ENCODE measurements at places on chromosomes 7 and 10.
A peak's percentile ranks its signal among the peaks of the same experiment; 100 is the strongest.

DNA sequence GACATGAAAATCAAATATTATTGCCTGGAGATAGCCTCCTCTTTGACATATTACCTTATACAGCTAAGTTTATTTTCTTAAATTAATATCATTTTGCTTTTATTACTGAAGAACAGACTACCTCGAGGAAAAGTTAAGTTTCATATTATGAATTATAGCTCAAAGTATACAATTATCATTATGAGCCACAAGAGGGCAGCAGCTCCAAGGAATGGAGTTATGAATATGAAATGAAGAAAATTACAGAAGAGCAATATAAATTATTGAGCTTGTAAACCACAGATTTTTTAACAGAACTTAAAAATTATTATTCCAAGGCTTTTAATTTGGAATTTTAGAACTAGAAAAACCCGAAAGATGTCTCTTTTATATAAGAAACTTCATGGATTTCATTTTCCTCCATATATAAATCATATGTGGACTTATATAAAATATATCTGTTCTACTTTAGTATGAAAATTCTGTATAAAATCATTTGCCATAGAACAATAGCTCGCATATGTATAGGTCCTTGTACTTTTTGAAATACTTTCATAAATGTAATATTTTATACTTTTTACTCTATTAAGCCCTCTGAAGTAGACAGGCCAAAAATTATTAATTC lies 40.1 kb downstream of the IQUB start:
- no peak for DNase-seq

DNA sequence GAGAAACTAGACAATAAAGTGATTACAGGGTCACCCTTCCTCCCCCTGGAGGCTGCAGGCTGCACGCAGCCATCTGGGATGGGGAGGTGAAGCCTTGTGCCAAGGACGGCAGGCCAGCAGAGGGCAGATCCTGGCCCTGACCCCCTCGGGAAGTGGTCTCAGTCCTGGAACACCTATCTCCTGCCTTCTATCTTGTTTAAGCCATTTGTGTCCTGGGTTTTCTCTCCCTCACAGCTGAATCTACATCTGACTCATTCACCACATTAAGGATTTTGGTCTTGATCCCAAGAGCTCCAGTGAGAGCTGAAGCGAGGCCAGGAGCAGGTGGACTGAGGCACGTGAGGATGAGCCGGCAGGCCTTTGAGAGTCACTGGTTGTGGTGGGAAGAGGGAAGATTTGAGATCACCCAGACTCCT lies 16.4 kb upstream of the PARP12 start:
- DNase-seq = peak; percentile 49

DNA sequence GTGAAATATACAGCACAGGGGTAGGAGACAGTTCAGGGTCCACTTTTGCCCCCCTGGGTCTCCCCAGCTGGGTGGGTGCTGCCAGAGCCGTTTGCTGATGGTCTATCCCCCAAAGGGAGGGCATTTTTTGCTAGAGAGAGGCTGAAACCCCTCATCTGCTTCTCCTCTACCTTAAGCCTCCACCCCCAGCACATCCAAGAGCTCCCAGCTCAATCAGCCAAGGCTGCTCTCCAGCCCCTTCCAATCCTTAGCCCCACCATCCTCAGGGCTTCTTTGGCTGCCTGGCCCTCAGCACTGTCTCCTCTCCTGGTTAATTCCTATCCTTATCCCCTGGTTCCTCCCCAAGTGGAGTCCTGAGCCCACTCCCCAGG lies 153.1 kb downstream of the AOAH start:
- no peak for DNase-seq

- DNase-seq = no peak
Observed at GRCh38 chr7:125370502-125370901, 440.9 kb upstream of the POT1 start.

- no peak for DNase-seq
Observed at GRCh38 chr10:4784667-4785333, 41.2 kb upstream of the AKR1E2 start.

- DNase-seq = no peak
Observed at GRCh38 chr10:64394744-64395143, 873.5 kb downstream of the REEP3 start.

GRCh38 chr10:30805061-30805460 lies 175.5 kb upstream of the LYZL2 start:
- DNase-seq = no peak

GRCh38 chr7:7330997-7331396 lies 148.7 kb downstream of the C1GALT1 start:
- no peak for DNase-seq

GRCh38 chr7:17988858-17989257 lies 38.8 kb downstream of the PRPS1L1 start:
- DNase-seq = no peak

DNA sequence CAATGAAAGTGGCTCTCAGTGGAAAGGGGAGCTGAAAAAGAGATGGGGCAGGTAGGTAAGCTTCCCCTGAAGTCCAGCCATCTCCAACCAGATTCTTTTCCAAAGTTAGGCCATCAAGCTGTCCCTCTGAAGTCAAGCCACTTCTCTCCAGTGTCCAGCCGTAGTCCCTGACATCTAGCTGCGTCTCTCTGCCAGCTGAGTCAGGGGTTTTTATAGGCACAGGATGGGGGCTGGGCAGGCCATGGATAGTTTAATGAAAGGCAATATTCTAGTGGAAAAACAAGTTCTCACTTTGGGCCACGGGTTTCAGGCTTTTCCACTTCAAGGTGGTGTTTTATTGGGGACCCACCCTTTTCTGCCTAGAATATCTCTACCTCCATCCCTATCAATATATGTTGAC lies 36.8 kb downstream of the AVL9 start:
- no peak for DNase-seq

- no peak for DNase-seq
Observed at GRCh38 chr7:78690174-78690573, 763.3 kb downstream of the MAGI2 start.

DNA sequence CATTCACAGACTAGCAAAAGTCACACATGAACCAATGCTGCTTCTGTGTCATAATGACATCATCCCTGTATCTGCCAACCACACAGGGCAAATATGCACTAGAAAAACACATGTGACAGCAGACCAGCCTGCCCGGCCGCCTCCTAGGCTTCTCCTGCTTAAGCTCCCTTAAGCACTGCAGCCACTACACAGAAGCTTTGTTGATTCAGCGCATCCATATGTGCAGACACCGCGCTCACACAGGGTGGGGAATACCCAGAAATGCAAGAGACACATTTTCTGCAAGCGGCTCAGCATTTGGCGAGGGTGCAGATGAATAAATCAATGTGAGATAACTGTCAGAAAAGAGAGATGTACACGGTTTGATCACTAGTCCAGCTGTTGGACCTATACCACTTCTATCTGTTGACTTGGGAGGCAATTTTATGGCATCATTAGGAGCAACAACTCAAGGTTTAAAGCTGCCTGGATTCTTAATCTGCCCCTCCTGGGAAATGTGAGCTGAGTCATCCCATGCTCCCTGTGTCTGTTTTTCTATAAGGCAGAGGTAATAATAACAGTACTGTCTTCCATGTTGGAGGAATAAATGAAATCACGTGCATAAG lies 33.4 kb downstream of the CPXM2 start:
- DNase-seq = peak; percentile 33

- DNase-seq = no peak
Observed at GRCh38 chr7:1321411-1322239, 89.0 kb downstream of the UNCX start.

DNA sequence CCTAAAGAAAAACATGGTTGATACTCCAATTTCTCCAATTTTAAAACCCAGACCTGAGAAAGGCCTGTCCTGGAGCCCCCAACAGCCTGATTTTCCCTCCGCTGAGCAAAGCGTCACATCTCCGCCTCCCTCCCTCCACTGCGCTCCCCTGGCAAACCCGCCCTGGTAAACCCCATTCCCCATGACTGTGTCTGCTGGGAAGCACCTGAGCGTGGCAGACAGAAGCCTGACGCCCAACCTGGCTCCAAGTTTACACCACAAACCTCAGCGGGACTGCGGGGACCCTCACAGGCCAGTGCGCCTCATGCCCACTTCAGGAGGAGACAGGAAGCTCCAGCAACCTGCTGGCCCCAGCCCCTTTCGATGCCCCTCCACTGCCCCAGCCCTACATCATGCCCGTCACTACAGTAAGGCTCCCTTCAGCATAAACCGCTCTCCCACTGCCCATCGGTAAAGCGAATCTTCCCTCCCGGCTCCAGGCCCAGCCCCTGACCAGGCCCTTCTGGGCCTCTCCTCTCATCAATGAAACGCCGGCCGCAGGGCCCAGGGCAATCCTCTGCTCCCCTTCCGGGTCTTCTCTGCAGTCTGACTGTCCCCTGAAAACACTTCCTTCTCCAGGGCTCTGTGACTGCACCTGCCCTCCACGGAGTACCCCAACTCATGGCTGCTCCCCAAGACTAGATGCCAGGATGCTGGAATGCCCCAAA lies 233.3 kb downstream of the MAD1L1 start:
- DNase-seq = no peak

DNA sequence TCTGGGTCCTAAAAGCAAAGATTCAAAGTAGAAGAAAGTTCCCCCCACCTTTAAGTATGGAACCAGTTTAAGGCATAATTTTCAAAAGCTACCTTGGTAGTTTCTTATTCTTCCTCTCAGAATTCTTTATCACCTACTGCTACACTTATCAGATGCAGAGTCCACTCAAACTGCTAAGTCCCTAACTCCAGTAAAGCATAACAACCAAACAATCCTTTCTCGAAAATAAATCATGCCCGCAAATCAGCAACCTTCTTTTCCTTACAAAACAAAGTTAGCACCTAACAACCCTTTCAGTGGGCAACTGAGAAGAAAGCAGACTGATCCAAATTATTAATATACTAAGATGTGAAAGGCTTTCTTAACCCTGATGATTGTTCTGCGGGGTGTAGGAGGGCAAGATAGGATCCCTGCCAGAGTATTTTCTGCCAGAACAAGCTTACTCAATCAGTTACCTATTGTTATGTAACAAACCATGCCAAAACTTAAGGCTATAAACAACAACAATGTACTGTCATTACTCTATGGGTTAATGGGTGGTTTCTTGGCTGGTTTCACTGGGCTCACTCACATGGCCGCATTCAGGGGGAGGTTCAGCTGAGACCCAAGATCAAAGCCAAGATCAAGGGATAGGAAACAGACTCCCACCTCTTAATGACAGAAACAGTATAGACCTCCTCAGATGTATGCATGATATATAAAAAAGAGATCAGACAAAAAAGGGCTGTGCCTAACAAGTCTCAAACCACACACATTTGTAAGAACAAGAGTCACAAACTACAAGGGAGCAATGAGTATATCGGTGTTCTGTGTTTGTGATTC lies 42.0 kb downstream of the CCDC6 start:
- no peak for DNase-seq

- DNase-seq = no peak
Observed at GRCh38 chr10:28467615-28468014, 65.3 kb upstream of the WAC start.

- no peak for DNase-seq
Observed at GRCh38 chr7:155618708-155619633, 25.5 kb upstream of the RBM33 start.

- DNase-seq = no peak
Observed at GRCh38 chr10:131656009-131656408, 244.8 kb upstream of the PPP2R2D start.

- no peak for DNase-seq
Observed at GRCh38 chr7:135169964-135170273, 588 bp downstream of the CYREN start.

DNA sequence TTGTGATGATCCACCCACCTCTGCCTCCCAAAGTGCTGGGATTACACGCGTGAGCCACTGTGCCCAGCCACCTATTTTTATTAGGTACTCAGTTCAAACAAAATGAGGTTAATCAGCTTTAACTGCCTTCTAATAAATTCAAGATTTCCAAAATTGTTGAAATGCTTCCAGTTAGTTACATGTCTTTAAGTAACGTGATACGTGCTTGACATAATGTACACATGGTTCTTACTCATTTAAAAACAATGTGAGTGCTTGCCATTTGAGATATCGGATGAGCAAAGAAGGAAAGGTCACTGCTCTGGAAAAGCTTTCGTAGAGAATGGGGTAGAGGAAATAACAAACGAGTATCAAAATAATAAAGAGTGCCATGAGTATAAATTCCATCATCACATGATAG lies 83.6 kb downstream of the KMT2E start:
- peak; percentile 73 for DNase-seq

GRCh38 chr10:78375854-78376785 lies 342.5 kb downstream of the RPS24 start:
- no peak for DNase-seq

- DNase-seq = no peak
Observed at GRCh38 chr7:33946094-33946699, 40.9 kb downstream of the BMPER start.

GRCh38 chr7:64562256-64562625 lies 630 bp downstream of the ZNF680 start:
- DNase-seq = no peak

- DNase-seq = no peak
Observed at GRCh38 chr10:71264345-71265200, 52.2 kb downstream of the UNC5B start.

DNA sequence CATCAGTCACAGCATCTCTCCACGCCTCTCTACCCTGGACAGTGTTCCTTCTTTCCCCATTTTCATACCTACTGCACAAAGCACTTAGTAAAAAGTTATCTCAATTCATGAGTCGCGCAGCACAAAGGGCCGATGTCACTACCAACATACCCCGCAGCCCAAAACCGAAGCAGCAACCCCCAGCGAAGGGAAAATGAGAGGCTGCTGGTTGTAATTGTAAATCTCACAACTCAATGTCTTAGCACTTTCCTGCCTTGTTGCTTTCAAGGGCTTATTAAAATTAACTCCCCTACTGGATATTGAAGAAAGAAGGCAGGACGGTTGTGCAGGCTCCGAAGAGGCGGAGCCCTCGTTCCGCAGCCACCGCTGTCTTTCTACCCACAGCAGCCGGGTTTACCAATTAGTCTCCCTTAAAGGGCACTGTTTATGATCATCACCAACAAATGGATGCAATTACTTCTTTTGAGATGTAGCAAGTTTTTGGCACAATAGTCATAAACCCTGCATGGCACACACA lies 6.5 kb downstream of the DIP2C start:
- no peak for DNase-seq

GRCh38 chr10:119454316-119454715 lies 88.2 kb downstream of the RGS10 start:
- DNase-seq = no peak

- DNase-seq = no peak
Observed at GRCh38 chr10:71805776-71806703, 32.7 kb upstream of the VSIR start.

DNA sequence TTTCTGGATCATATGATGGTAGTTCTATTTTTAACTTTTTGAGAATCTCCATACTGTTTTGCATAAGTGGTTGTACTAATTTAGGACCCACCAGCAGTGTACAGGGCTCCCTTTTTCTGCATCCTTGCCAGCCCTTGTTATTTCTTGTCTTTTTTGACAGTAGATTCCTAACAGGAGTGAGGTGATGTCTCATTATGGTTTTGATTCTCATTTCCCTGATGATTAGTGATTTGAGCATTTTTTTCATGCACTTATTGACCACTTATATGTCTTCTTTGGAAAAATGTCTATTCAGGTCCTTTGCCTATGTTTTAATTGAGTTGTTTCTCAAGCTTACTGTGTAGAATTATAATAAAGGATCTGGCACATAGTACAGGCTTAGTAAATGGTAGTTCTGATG lies 238.8 kb upstream of the BMPER start:
- DNase-seq = no peak

- no peak for DNase-seq
Observed at GRCh38 chr10:16752099-16752498, 65.1 kb downstream of the RSU1 start.
